Activated CD4-positive, alpha-beta memory T cell treated with anti-CD3 and anti-CD28 coated beads for 36 hours (primary cell): ENCODE measurements at places on chromosomes 1 and 21. TPM values are rescaled to one million over a fixed set of nuclear protein-coding genes. Genes with fewer than 3 reads are reported as not detected.

Gene HOOK1
- total RNA-seq: 12.9 TPM

Gene GPR153
- total RNA-seq: 0.26 TPM

Gene SYT14
- not detected for total RNA-seq

GRCh38 chr21:45518742-45519141 lies 23.5 kb downstream of the SLC19A1 start:
- no peak for DNase-seq

DNA sequence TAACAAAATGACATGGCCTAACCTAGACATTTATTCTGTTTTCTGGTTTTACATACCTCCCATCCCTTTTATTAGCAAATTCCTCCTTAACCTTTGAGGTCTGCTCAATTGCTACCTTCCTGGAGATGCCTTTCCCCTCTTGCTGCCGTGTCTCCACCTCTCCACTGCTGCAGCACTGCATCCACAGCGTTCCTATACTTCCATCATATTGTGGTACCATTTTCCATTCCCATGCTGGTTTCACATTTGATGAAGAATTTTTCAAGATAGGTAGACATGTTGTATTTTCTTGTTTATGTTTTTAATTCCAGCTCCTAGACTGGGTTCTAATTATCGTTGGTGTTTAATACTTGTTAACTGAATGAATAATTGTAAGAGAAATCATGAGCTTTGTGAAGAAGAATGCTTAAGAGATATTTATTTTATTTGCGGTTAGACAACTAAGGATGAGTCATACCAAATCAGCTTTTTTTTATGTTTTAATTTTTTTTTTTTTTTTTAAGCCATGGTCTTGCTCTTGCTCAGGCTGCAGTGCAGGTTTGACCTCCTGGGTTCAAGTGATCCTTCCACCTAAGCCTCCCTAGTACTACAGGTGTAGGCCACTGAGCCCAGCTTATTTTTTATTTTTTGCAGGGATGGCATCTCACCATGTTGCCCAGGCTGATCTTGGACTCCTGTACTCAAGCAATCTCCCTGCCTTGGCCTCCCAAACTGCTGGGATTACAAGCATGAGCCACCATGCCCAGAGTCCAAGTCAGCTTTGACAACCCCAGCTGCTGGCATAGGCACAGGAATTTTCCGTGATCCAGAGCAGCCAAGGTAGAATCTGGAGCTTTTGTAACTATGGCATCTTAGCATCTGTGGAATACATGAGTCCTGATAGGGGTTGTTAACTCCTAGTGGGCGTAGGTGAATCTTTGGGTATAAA lies 44.0 kb downstream of the ATP6V1G3 start:
- DNase-seq: no peak

GRCh38 chr1:56268519-56269140 lies 310.7 kb downstream of the PLPP3 start:
- DNase-seq: no peak

DNA sequence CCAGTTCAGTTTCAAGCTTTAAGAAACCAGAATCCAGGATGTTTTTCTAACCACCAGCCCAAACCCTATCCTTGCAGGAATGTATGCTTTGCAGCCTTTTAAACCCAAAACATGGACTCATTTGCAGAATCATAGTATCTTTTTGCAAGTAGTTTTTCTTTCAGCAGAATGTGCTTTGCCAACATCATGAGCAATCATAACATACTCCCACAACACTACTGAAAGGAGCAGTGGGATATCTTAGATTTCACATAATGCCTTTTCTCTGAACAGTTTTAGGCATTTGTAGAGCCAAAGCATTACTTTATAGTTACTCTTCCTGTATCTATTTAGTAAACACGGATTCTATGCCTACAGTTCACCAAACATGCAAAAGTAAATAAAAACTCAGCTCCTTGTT lies 10.0 kb upstream of the SH2D2A start:
- no peak for DNase-seq

GRCh38 chr1:155253797-155254196 lies 1.5 kb downstream of the ENTREP3 start:
- no peak for DNase-seq

- DNase-seq: no peak
Measured at GRCh38 chr1:186518395-186518794, 57.5 kb upstream of the PDC start.

- DNase-seq: no peak
Measured at GRCh38 chr21:45018131-45019075, 56.0 kb upstream of the ADARB1 start.

- DNase-seq: peak; percentile 15
Measured at GRCh38 chr1:77044133-77044849, 174.9 kb downstream of the PIGK start.
